ENCODE measurements at places on chromosomes 3 and 15.

DNA sequence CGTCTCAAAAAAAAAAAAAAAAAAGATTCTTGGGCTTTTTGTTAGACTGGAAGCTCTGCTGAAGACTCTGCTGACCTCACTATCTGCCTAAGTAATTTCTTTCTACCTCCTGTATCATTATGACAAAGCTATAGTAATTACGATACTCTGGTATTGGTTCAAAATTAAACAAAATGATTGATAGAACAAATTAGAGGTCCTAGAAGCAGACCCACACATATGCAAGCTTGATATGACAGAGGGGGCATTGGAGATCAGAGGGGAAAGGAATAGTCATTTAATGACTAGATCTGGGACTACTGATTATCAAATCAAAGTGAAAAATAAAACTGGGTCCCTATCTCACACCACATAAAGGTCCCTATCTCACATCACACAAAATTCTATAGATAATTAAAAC, 21.9 kb upstream of the AP3B2 start:
- no peak for DNase-seq

- peak; percentile 94 for DNase-seq
Observed at GRCh38 chr3:128617557-128618397, 32.8 kb downstream of the RPN1 start.

DNA sequence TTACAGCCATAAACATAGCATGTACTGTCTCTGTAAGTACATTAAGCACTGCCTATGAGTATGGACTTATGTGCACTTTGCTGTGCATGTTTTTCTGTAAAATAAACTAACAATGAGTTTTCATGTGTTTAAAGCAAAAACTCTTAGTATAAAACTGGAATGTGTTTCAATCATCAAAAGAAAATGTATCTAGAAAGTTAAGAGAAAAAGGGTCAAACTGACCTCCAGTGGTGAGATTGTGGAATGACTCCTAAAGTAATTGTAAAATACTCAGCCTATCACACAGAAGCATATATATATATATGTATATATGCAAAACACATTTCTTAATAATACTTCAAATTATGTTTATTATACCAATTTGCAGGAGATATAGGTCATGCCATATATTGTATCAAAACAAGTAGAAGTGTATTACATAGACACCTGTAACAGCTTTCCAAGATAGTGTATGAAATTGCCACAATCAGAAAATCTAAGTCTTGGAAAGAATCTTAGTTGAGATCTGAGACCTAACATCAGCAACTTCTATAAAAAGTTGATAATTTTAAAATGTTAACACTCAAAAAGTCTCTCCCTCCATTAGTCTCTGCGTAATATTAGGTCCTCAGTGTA, 199.6 kb downstream of the FMN1 start:
- peak; percentile 42 for DNase-seq

- DNase-seq: no peak
Observed at GRCh38 chr15:56718560-56718959, 14.7 kb downstream of the ZNF280D start.

DNA sequence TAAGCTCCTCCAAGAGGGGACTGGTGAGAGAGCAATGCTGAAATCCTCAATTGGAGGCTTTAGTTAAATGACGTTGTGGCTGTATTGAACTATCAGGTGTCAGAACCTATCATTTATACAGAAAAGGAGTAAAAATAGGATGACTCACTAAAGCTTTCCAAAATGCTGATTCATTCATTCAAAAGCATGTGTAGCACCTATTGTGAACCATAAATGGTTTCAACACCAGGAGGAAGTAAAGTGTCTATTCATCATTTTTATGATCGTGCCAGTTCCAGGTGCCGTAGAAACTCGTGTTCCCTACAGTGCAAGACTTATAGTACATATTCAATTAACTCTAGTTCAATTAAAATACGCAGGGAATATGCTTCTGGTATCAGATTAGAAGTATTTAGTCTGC, 66.5 kb upstream of the ARRDC4 start:
- DNase-seq: peak; percentile 48

- DNase-seq: no peak
Observed at GRCh38 chr15:58203537-58203936, 65.4 kb downstream of the AQP9 start.

DNA sequence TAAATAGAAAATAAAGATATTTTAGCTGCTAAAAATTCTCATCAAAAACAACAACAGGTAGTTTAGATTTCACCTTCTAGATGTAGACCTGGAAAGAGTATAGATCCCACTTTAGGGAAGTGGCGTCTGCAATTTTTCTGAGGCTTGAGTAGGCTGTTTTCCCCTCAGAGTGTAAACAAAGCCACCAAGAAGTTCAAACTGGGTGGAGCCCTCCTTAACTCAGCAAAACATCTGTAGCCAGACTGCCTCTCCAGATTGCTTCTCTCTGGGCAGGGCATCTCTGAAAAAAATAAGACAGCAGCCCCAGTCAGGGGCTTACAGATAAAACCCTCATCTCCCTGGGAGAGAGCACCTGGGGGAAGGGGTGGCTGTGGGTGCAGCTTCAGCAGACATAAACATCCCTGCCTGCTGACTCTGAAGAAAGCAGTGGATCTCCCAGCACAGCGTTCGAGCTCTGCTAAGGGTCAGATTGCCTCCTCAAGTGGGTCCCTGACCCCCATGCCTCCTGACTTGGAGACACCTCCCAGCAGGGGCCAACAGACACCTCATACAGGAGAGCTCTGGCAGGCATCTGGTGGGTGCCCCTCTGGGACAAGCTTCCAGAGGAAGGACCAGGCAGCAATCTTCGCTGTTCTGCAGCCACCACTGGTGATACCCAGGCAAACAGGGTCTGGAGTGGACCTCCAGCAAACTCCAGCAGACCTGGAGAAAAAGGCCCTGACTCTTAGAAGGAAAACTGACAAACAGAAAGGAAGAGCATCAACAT, 259.6 kb downstream of the STXBP5L start:
- DNase-seq: no peak

GRCh38 chr3:127615631-127616305, 13.2 kb upstream of the PODXL2 start:
- no peak for DNase-seq

DNA sequence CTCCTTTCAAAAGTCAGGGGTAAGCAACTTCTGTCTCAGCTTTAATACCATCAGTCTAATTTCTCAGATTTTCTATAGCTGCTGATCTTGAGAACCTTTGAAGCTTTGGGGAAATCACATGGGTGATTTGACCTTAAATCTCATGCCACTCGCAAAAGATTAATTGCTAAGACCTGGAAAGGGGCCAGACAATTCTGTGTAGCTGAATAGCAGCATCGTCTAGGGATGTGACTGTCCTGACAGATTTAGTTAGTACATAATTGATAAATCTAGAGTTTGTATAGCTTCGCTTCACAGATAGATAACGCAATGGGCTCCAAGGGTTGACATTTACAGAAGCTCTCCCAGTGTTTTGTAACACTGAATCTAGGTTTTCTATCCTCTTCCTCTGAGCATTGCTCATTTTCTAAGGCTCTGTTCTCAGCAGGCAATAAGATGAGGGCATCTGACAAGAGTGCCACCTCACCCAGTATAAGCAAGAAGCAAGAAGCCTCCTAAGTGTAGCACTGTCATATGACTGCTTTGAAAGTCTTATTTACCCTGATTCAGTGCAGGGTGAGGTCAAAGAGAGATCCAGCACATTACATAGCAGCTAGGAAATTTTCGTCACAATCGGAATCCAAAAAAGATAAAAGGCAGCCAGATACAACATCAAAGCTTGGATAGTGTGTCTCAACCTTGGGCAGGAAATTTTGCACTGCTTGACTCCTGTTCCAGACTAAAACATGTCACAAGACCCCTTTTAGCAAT, 47.7 kb upstream of the DUT start:
- no peak for DNase-seq

- no peak for DNase-seq
Observed at GRCh38 chr15:101159096-101159935, 92.5 kb downstream of the CHSY1 start.

GRCh38 chr3:57221883-57222282, 5.6 kb upstream of the APPL1 start:
- DNase-seq: no peak

DNA sequence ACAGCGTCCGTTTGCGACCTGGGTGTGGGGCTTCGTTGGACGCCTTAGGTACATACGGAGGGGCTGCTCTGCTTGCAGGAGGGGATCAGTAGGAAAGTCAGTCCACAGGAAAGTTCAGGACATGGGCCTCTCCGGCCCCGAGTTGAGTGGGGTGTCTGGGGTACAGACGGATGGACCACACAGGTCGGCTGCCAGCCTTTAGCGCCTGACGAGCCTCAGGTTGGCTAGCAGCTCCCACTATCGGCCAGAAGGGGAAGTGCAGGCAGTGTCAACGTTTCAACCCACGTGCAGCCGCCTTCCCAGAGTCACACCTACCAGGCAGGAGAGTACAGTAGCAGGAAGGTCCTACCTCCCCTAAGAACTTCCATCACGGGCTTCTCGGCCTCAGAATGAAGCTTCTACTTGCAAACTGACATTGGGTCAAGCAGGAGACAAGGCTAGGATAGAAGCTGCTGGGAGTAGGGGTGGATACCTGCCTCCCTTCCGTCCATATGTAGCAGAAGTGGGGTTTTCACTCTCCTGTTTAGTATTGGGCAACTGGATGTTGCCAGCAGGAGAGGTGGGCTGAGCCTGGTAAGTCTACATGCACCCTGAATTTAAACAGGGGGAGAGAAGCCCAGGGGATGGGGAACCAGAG, 1.8 kb upstream of the SCN5A start:
- peak; percentile 77 for DNase-seq

DNA sequence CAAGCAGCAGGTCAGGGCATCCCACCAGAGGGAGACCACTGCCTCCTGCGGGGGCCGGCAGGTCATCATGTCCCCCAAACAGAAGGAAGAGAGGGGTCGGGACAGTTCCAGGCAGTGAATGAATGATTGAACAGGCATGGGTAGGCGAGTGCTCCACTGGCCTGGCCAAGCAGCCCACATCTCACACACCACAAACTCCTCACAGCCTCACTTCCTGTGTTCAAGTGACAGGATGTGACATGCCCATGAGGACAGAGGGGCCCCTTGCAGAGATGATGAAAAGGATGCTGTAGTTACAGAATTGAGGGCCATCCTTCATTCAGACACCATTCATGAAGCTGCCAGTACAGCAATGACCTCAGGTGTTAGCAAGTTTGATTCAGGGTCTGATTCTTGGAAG, 3.7 kb downstream of the IQSEC1 start:
- peak; percentile 51 for DNase-seq

GRCh38 chr3:186843039-186843432, 526 bp downstream of the ADIPOQ start:
- DNase-seq: no peak

DNA sequence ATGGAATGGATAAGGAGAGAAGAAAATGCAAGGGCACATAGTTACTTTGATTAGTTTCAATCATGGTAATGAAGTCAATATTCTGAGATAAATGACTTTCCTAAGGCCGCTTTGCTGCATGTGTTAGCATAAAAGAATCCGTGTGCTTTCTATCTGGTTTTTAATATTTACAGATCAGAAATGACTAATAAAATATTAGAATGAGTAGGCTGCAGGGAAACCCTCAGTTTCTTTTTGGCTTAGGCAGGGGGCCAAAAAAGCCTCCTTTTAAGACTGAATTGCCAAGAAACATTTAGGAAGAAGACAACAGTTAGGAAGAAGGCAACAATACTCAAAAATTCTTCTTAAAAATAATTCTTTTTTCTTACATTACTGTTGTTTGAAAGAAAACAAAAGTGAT, 11.6 kb downstream of the NEK11 start:
- DNase-seq: no peak

DNA sequence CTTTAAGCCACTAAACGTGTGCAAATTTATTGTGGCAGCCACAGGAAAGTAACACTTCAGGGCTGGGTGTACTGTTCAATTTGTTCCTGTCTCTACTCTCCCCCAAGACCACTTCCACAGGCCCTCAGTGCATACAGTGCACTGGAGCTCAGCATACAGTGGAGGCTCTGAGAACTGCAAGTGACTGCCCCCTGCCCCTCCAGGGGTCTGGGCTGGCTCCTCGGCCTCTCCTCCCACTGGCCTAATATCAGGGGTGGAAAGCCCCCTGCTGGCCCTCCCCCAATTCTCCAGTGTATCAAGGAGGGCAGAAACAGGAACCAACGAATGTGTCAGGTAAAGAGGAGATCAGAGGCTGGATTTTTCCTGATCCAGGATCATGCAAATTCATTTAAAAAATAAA, 19.9 kb upstream of the HEG1 start:
- DNase-seq: no peak

DNA sequence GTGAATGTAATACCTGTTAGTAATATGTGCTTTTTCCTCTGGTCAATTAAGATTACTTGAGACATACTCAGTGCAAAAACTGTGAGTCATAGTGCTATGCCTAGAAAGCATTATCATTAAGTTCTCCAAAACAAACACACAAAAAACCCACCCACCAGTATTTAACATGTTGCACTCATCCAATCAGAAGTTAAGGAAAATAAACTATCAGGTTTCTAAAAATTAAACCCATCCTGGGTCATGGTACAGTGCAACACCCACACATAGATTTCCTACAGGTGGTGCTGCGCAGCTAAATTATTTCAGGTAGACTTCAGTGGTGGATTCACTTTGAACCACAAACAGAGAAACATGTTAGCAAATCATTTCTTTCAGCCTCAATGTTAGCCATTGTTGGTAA, 264.4 kb upstream of the VEPH1 start:
- DNase-seq: no peak

DNA sequence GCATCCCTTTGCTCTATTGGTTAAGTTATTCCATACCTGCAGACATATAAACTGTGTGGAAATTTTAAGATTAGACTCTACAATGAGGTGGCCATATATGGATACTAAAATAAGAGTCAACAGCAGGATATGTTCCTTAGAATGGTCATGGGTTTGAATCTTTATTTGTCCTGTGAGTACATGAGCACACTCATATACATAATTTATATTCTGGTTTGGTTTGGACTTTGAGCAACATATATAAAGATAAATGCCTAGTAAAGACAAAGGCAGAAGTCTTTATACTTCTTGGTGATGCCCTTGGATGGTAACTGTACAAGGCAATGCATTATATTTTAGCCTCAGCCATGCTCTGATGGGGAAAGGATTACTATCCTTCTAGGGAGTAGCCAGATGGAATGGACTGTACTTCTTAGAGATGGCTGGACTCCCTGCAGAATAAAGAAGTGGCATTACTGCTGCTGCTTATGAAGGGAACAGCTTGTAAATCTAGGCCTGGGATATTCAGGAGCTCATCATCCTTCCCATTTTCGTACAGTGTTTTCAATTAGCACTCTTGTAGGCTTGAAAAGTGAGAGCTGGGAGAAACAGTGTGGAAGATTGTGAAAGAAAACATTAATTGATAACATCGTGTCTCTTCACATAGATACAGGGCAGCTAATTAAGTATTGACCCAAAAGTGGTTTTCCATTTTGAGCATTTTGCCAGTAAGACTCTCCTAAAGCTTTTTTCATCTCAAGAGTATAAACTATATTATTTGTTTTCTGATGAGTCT, 60.4 kb downstream of the HMG20A start:
- no peak for DNase-seq

GRCh38 chr3:137110392-137110996, 152.7 kb downstream of the IL20RB start:
- DNase-seq: peak; percentile 53

DNA sequence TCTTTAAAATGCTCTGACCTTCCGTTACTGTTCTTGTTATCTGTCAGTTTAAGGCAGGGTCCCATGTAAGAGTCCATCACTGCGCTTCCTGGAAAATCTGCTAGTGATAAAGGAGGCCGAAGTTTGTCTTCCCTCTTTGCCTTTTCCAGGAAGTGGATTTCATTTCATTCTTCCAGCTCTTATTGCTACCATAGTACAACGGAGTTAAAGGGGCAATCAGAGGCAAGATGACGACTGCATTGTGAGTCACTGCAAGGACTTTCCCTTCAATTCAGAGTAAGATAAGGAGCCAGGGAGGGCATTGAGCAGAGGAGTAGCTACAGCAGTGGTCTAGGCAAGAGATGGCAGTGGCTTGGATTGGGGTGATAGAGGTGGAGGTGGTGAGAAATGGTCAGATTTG, 17.2 kb upstream of the DET1 start:
- DNase-seq: no peak

Measured in MM.1S (cell line).